A673 (cell line): ENCODE measurements at places on chromosomes 2 and 18. TPM values are rescaled to one million over a fixed set of nuclear protein-coding genes. Genes with fewer than 3 reads are reported as not detected.

DNA sequence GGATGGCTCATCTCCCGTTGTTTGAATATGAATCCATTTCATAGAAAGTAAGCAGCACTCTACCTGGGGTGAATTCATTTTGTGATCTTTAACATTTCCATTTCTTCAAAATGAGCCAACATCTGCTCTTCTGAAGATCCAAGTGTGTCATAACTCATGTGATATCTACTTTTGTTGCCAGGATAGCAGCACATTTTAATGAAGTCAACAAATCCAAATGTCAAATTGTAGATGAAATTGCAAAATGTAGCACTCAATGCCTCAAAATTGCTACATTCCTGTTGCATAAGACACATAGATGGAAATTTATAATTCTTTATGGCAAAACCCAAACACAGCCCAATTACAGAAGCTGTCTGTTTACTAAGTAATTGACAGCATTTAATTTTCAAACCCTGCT, 360.7 kb downstream of the TMX3 start:
- H3K4me1 ChIP-seq: no peaks in the 10 kb centered on the region
- no peak for DNase-seq
- H3K36me3 ChIP-seq: peaks cover 7% of the 10 kb centered on the region

DNA sequence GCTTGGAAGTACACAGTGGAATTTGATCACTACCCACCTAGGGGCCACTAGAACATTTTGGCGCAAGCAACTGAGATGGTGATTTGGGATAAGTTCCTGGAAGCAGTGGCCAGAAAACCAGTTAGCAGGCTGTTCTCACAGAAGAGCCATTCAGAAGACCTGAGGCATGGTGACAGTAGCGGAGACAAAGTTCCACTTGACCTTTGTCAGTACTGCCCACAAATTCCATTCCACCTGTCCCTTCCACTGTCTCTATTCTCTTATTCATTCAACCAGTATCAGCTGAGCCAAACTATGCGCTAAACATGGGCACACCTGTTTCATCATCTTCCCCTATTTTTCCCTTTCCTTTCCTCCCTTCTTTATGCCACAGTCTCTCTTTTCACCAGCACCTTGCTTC, 59.2 kb upstream of the PPP1CB start:
- H3K4me1 ChIP-seq: peaks cover 3% of the 10 kb centered on the region
- H3K27me3 ChIP-seq: no peaks in the 10 kb centered on the region
- no peak overlapping the region for H3K4me3 ChIP-seq
- H3K36me3 ChIP-seq: no peaks in the 10 kb centered on the region

- H3K36me3 ChIP-seq: peaks cover 37% of the 10 kb centered on the region
- no peak overlapping the region for H3K4me3 ChIP-seq
These were observed 3.1 kb downstream of the PSMD1 start for GRCh38 chr2:231059756-231060155.

DNA sequence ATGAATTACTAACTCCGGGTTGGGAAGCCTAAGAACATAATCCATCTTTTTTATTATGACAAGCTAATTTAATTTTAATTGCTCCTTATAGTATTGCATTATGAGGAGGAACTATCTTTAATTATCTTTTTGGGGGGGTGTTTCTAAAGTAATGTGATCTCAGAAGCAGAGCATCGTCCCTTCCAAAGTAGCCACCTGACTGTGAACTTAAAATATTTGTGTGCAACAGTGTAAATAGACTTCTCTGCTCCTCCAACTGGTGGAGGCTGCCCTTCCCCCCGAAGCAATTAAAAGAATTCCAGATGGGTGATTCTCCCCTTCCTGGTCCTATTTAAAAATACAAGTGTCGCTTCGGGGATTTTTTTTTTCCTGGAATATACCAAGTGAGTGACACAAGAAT, 55.7 kb downstream of the TCF7L1 start:
- DNase-seq: peak; percentile 37
- H3K4me1 ChIP-seq: peaks cover 15% of the 10 kb centered on the region
- H3K27me3 ChIP-seq: no peaks in the 10 kb centered on the region
- no peaks in the 10 kb centered on the region for H3K36me3 ChIP-seq
- no peak overlapping the region for H3K27ac ChIP-seq

DNA sequence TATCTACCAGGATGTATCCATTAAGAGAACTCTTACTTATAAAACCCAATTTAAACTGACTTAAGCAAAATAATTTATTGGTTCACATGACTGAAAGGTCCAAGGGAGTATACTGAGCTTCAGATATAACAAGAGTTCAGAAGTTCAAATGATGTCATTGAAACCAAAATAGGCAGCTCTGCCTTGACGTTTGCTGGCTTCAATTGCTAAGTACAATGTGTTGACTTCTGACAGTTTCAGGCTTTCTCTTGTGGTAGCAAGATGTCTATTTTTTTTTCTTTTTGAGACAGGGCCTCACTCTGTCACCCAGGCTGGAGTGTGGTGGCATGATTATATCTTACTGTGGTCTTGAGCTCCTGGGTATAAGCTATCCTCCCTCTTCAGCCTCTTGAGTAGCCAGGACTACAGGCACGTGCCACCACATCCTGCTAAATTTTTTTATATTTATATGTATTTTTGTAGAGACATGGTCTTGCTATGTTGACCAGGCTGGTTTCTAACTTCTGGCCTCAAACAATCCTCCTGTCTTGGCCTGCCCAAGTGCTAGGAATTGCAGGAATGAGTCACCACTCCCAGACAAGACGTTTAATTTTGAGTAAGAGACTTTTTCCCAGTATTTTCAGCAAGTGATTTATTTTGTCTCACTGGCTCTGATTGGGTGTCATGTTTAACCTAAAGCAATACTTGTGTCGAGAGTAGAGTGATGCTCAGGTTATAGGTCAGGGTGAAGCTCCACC, 184.8 kb downstream of the NR4A2 start:
- no peak overlapping the region for H3K4me3 ChIP-seq
- no peak overlapping the region for H3K27ac ChIP-seq
- H3K27me3 ChIP-seq: no peaks in the 10 kb centered on the region
- H3K36me3 ChIP-seq: no peaks in the 10 kb centered on the region
- no peaks in the 10 kb centered on the region for H3K4me1 ChIP-seq

DNA sequence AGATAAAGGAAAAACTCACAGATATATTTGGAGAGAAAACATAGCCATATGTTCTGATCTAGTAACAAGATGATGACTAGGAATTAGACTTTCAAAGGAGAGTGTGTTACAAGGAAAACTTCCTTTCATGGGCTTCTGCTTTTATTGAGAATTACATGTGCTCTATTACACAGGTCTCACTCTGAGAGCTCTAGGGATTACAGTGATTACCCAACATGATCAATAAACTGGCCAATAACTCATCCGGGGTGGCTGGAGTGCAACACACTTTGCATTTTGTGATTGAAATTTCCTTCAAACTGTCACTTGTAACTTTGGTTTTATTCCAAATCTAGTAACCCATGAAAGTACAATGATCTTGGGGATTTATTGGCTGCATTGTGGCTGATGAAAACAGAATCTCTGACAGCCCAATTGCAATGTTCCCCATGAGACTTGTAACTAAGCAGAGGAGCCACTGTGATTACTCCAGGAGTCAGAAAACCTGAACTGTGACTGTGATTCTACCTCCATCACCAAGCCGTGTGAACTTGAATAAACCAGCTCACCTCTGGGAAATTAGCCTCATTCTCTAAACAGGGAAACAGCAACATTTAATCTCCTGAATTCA, 40.2 kb upstream of the LRRC30 start:
- no peaks in the 10 kb centered on the region for H3K36me3 ChIP-seq
- no peaks in the 10 kb centered on the region for H3K4me1 ChIP-seq
- no peaks in the 10 kb centered on the region for H3K27me3 ChIP-seq
- DNase-seq: no peak

GRCh38 chr2:114049280-114049679, 159.4 kb downstream of the ACTR3 start:
- H3K4me3 ChIP-seq: no peak overlapping the region
- no peaks in the 10 kb centered on the region for H3K4me1 ChIP-seq
- H3K27me3 ChIP-seq: no peaks in the 10 kb centered on the region

- no peaks in the 10 kb centered on the region for H3K27me3 ChIP-seq
- no peaks in the 10 kb centered on the region for H3K4me1 ChIP-seq
- H3K27ac ChIP-seq: no peak overlapping the region
- no peaks in the 10 kb centered on the region for H3K36me3 ChIP-seq
These were observed 132.3 kb upstream of the NETO1 start for GRCh38 chr18:72999971-73000607.

- H3K4me1 ChIP-seq: no peaks in the 10 kb centered on the region
- H3K27me3 ChIP-seq: peaks cover 4% of the 10 kb centered on the region
- DNase-seq: no peak
- no peaks in the 10 kb centered on the region for H3K36me3 ChIP-seq
These were observed 214.8 kb downstream of the MC4R start for GRCh38 chr18:60157810-60158209.

GRCh38 chr2:214261683-214262082, 149.2 kb upstream of the VWC2L start:
- DNase-seq: no peak
- H3K27ac ChIP-seq: no peak overlapping the region

GRCh38 chr2:217010173-217010572, 150.3 kb upstream of the TNP1 start:
- peaks cover 17% of the 10 kb centered on the region for H3K27me3 ChIP-seq
- no peaks in the 10 kb centered on the region for H3K36me3 ChIP-seq
- no peak overlapping the region for H3K27ac ChIP-seq
- H3K4me1 ChIP-seq: no peaks in the 10 kb centered on the region

DNA sequence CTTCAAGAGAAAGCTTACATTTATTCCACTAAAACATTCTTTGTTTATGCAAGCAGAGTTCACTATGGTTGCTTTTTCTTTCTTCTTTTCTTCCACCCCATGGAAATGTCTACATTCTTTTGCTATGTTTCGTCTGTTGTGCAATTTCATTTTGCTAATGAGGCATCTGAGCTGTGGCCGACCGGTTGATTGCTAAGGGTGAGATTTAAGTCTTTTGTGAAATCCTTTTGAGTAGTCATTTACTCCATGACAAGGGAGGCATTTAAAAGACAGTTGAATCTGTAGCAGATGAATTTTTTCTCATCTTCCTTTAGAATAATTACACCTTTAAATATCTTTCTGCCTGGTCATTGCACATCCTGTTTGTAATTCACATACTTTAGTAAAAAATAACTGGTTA, 324.1 kb upstream of the THUMPD2 start:
- DNase-seq: no peak
- H3K4me1 ChIP-seq: no peaks in the 10 kb centered on the region
- no peaks in the 10 kb centered on the region for H3K36me3 ChIP-seq
- H3K27me3 ChIP-seq: peaks cover 41% of the 10 kb centered on the region
- H3K4me3 ChIP-seq: no peak overlapping the region
- H3K27ac ChIP-seq: no peak overlapping the region

DNA sequence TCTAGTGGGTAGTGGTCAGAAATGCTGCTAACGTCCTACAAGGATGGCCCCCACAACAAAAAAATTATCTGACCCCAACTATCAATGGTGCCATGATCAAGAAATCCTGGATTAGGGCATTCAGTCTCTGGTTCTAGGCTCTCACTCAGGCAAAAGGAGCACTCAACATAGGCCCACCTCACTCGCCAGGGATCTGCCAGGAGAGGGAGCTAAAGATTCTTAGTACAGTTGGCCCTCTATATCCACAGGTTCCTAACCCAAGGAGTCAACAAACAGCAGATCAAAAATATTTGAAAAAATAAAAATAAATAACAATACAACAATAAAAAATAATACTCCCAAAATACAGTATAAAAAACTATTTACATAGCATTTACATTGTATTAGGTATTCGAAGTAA, 10.0 kb downstream of the SLC4A5 start:
- no peaks in the 10 kb centered on the region for H3K36me3 ChIP-seq
- no peak overlapping the region for H3K27ac ChIP-seq
- H3K4me3 ChIP-seq: no peak overlapping the region
- peak; percentile 48 for DNase-seq
- no peaks in the 10 kb centered on the region for H3K4me1 ChIP-seq

DNA sequence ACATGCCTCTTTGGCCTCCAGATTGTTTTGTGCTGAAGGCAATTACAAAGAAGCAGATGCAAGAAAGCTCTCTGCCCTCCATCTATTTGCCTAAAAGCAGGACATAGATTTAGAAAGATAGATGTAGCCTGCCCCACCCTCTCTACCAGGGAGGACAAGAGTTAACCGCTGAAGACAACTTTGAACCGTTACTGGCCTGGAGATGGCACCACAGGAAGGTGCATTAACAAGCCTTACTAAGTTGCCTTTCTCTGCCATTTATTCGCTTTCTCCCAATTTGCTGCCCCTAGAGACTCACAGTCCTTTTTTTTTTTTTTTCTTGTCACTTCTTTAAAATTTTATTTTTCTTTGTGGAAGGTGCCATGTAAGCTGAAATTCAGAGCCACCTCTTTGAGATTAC, 28.8 kb upstream of the RMDN2 start:
- H3K27ac ChIP-seq: no peak overlapping the region
- no peak overlapping the region for H3K4me3 ChIP-seq
- H3K27me3 ChIP-seq: no peaks in the 10 kb centered on the region
- DNase-seq: peak; percentile 27
- no peaks in the 10 kb centered on the region for H3K4me1 ChIP-seq

GRCh38 chr2:60066096-60066839, 487.2 kb downstream of the BCL11A start:
- no peak for DNase-seq
- H3K4me3 ChIP-seq: no peak overlapping the region
- no peaks in the 10 kb centered on the region for H3K4me1 ChIP-seq
- H3K27me3 ChIP-seq: peaks cover 30% of the 10 kb centered on the region
- H3K36me3 ChIP-seq: no peaks in the 10 kb centered on the region

- DNase-seq: no peak
- H3K4me1 ChIP-seq: no peaks in the 10 kb centered on the region
- H3K27ac ChIP-seq: no peak overlapping the region
- no peaks in the 10 kb centered on the region for H3K36me3 ChIP-seq
- no peak overlapping the region for H3K4me3 ChIP-seq
These were observed 24.5 kb upstream of the CD28 start for GRCh38 chr2:203681978-203682377.

- no peaks in the 10 kb centered on the region for H3K27me3 ChIP-seq
- H3K36me3 ChIP-seq: no peaks in the 10 kb centered on the region
- peaks cover 4% of the 10 kb centered on the region for H3K4me1 ChIP-seq
- H3K27ac ChIP-seq: no peak overlapping the region
- H3K4me3 ChIP-seq: no peak overlapping the region
- no peak for DNase-seq
These were observed 158.7 kb downstream of the VWC2L start for GRCh38 chr2:214569419-214570035.

- H3K4me3 ChIP-seq: no peak overlapping the region
- peaks cover 35% of the 10 kb centered on the region for H3K27me3 ChIP-seq
- no peaks in the 10 kb centered on the region for H3K4me1 ChIP-seq
These were observed 6.5 kb downstream of the DIPK1C start for GRCh38 chr18:74450626-74451025.

GRCh38 chr2:126876631-126877030, 22.1 kb upstream of the TEX51 start:
- no peak for DNase-seq
- H3K27ac ChIP-seq: no peak overlapping the region
- no peaks in the 10 kb centered on the region for H3K27me3 ChIP-seq

The EMILIN1 gene
- total RNA-seq: 31.0 and 46.8 TPM in 2 replicates

The HNMT gene
- total RNA-seq: 0.35 and 0.82 TPM in 2 replicates

The IL37 gene
- not detected in 2 replicates for total RNA-seq

The ACMSD gene
- total RNA-seq: not detected in 2 replicates

The TEKT4 gene
- total RNA-seq: not detected in 2 replicates

The RAMP1 gene
- 22.0 and 24.8 TPM in 2 replicates for total RNA-seq

The FABP1 gene
- total RNA-seq: not detected in 2 replicates
